OCI-LY7 (cell line): ENCODE measurements at places on chromosomes 11 and 22.

GRCh38 chr11:123822032-123822431, 15.9 kb upstream of the OR6M1 start:
- no peak for DNase-seq

DNA sequence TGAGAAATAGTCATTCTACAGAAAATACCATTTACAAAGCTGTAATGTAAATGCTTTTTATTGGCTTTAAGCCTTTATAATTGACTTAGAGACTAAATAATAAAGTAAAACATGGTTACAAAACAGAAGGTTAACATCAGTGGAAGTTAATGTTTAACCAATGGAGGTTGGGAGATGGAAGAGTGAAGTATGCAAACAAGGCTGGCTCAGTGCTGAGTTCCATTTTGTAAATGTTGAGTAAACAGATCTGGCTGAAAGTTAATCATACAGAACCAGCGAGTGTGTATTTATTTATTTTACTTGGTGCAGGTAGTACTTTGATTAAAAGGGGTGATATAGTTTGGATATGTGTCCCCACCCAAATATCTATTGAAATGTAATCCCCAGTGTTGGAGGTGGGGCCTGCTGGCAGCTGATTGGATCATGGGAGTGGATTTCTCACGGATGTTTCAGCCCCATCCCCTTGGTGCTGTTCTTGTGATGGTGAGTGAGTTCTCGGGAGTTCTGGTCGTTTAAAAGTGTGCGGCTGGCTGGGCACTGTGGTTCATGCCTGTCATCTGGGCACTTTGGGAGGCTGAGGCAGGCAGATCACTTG, 827.4 kb downstream of the OPCML start:
- DNase-seq: no peak

GRCh38 chr11:13271060-13271693, 6.4 kb upstream of the BMAL1 start:
- DNase-seq: no peak

DNA sequence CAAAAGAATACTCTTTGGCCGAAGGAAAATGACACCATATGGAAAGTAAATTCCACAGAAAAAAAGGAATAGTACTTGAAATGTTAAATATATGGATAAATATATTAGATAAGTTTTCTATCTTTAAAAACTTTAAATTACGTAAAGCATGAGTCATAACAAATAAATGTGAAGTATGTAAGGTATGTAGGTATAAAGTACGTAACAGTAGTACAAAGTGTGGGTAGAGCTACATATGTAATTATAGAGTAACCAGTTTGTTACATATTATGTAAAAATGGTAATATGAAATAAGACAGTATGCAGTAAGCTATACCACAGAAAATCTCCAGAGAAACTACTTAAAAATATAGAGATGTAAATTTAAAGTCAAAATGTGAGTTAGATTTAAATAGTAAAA, 582.3 kb upstream of the CHORDC1 start:
- DNase-seq: no peak

GRCh38 chr11:100876815-100877520, 189.9 kb downstream of the ARHGAP42 start:
- DNase-seq: no peak
